Spleen (tissue), 13 donors: ENCODE measurements at places on chromosomes 7 and 10.

- DNase-seq: no peak
- peak overlapping the region; percentile 81 for H3K27ac ChIP-seq
- H3K4me3 ChIP-seq: no peak overlapping the region
- peaks cover 48% of the 10 kb centered on the region for H3K36me3 ChIP-seq
- peaks cover 47% of the 10 kb centered on the region for H3K4me1 ChIP-seq
These were observed 8.3 kb upstream of the ZC3HAV1L start for GRCh38 chr7:139043823-139044812.

- no peaks in the 10 kb centered on the region for H3K36me3 ChIP-seq
- no peaks in the 10 kb centered on the region for H3K4me1 ChIP-seq
- H3K27me3 ChIP-seq: no peaks in the 10 kb centered on the region
- H3K4me3 ChIP-seq: no peak overlapping the region
These were observed 21.3 kb downstream of the ANTXRL start for GRCh38 chr10:46308113-46308415.

- H3K27me3 ChIP-seq: no peaks in the 10 kb centered on the region
- no peak overlapping the region for H3K27ac ChIP-seq
- DNase-seq: no peak
- no peaks in the 10 kb centered on the region for H3K4me1 ChIP-seq
These were observed 517.0 kb upstream of the TEX47 start for GRCh38 chr7:89312551-89312950.

GRCh38 chr10:42959833-42960232 lies 117.0 kb upstream of the RET start:
- H3K4me1 ChIP-seq: no peaks in the 10 kb centered on the region
- H3K36me3 ChIP-seq: no peaks in the 10 kb centered on the region
- no peak overlapping the region for H3K27ac ChIP-seq

- no peaks in the 10 kb centered on the region for H3K4me1 ChIP-seq
- H3K27ac ChIP-seq: no peak overlapping the region
- H3K4me3 ChIP-seq: no peak overlapping the region
- no peak for DNase-seq
- no peaks in the 10 kb centered on the region for H3K27me3 ChIP-seq
- H3K36me3 ChIP-seq: no peaks in the 10 kb centered on the region
These were observed 182.2 kb downstream of the SH2D4B start for GRCh38 chr10:80719935-80720334.
